ENCODE measurements at places on chromosomes 5 and 9. TPM values are rescaled to one million over a fixed set of nuclear protein-coding genes. Genes with fewer than 3 reads are reported as not detected.

PFDN1 gene
- total RNA-seq, result 67.5 TPM

GRCh38 chr5:132823481-132824050 lies 6.9 kb downstream of the SHROOM1 start:
- no peak overlapping the region for H3K27ac ChIP-seq
- H3K4me3 ChIP-seq, result no peak overlapping the region
- peaks cover 13% of the 10 kb centered on the region for H3K36me3 ChIP-seq

DNAI1 gene
- total RNA-seq, result not detected

RNF183 gene
- total RNA-seq, result 1.5 TPM

GRCh38 chr9:89179895-89180734 lies 1.5 kb upstream of the SHC3 start:
- H3K27ac ChIP-seq, result peak overlapping the region; percentile 97
- peak overlapping the region; percentile 80 for H3K4me3 ChIP-seq
- DNase-seq, result peak; percentile 83
- peaks cover 20% of the 10 kb centered on the region for H3K36me3 ChIP-seq
- H3K27me3 ChIP-seq, result peaks cover 11% of the 10 kb centered on the region
- peaks cover 37% of the 10 kb centered on the region for H3K4me1 ChIP-seq

GRCh38 chr5:143290125-143290524 lies 113.4 kb downstream of the NR3C1 start:
- no peaks in the 10 kb centered on the region for H3K4me1 ChIP-seq
- DNase-seq, result no peak
- H3K36me3 ChIP-seq, result peaks cover 23% of the 10 kb centered on the region
- no peaks in the 10 kb centered on the region for H3K27me3 ChIP-seq

ENG gene
- total RNA-seq, result 0.32 TPM

DNA sequence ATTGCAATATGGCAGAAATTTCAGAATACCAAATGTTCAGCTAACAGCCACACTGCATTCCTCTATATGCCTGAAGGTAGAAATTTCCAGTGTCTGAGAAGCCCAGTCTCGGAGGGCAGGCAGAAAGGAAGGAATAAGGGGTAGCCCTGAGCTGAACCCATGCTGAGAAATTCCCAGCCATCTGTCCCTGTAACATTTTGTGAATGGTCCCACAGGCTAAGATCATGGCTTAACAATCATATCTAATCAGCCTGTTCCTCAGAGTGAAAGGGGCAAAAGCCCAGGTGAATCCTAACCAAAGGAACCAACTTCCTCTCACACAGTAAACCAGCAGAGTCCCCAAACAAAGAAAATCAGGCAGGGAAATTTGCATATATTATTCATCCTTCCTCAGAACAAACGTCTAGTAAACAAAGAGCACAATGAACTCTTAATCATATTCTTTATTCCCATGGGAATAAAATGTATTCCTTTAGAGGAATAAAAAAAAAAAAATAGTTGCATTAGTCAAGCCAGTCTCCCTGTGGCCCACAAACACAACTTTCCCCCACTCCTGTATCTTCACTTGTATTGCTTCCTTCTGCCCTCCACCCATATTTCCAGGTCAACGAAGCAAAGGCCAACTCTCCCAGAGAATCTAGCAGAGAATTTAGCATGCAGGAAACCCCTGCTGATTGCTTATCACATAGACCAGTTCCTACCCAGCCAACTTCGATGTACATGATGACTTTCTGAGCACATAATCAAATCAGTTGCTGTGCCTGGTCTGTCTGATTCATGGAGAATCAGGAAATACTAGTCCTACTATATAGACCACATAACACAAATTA lies 257.6 kb downstream of the FAM114A2 start:
- H3K4me3 ChIP-seq, result no peak overlapping the region
- H3K27me3 ChIP-seq, result peaks cover 51% of the 10 kb centered on the region
- no peak for DNase-seq
- H3K27ac ChIP-seq, result no peak overlapping the region
- no peaks in the 10 kb centered on the region for H3K4me1 ChIP-seq
- H3K36me3 ChIP-seq, result no peaks in the 10 kb centered on the region

JAKMIP2 gene
- total RNA-seq, result not detected

OLFM1 gene
- total RNA-seq, result 7.9 TPM

DNA sequence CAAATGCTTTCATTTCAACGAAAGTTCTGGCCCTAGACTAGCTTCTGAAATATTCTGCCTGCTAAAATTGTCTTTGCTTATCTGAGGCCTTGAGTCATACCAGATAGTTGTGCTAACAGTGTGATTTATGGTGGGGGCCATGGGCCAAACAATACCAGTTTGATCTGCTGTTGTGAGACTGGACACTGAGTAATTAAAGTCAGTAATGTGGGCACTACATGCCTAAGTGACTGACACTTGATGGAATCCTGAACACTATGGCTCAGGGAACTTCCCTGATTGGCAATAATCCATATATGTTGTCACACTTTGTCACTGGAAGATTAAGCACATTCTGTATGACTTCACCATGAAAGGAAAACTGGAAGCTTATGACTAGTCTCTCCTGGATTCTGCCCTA lies 127.6 kb upstream of the CYLC2 start:
- H3K36me3 ChIP-seq, result no peaks in the 10 kb centered on the region
- peak overlapping the region; percentile 38 for H3K27ac ChIP-seq
- DNase-seq, result peak; percentile 13

DNA sequence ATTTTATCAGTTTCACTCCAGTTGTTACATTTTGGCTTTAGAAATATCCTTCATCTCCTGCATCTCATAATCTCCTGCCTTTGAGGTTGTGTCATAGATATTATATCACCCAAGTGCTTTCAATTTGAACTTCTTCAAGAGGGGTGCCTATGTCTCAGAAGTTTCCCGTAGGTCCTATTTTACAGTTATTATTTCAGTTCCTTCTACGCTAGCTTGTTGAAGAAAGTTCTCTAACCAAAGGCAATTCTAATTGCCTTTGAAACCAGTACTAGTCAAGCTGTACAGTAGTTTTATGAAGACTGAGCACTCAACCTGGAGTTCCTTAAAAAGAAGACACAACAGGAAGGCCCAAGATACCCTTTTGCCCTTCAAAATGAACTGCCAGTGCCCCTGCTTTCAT lies 116.4 kb downstream of the ZCCHC7 start:
- H3K4me3 ChIP-seq, result no peak overlapping the region
- H3K27ac ChIP-seq, result no peak overlapping the region
- DNase-seq, result no peak

- H3K27me3 ChIP-seq, result no peaks in the 10 kb centered on the region
- H3K4me3 ChIP-seq, result no peak overlapping the region
- no peaks in the 10 kb centered on the region for H3K4me1 ChIP-seq
- no peaks in the 10 kb centered on the region for H3K36me3 ChIP-seq
- no peak overlapping the region for H3K27ac ChIP-seq
- DNase-seq, result peak; percentile 5
Observed at GRCh38 chr9:77575785-77576184, 72.3 kb downstream of the GNA14 start.

DNA sequence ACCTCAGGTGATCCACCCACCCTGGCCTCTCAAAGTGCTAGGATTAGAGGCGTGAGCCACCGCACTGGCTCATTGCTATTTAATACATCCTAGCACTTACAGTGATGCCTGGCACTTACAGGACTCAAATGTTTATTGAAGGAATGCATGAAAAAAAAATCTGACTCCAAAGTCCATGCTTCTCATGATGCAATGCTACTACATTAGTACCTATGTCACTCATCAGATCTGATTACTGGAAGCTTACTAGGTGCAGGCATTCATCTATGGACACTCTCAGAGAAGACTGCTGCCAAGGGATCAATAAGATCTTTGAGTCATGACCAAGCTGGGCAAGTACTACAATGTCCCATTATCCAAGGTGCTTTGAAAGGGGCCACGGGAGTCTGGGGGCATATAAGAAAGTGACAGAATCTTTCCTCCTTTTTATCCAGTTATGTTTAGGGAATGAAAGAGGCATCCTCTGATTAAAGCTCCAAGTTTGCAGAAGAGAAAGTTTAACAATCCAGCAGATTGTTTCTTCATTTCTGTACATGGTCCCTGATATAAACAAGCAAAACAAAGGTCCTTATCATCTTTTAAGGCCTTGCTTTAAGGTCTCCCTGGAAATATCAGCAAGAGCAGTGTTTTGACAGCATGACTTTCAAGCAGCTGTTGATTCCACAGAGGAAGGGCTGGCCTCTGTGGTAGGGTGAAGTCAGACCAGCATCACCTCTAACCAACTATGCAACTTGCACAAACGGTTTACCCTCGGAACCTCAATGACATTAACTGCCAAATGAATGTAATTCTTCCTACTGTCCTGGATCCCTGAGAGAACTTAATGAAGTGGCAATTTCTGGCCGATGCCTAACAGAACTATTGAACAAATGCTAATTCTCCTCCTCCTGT lies 35.9 kb downstream of the ARPC5L start:
- peaks cover 6% of the 10 kb centered on the region for H3K4me1 ChIP-seq
- H3K27ac ChIP-seq, result no peak overlapping the region
- DNase-seq, result peak; percentile 2
- H3K4me3 ChIP-seq, result no peak overlapping the region

ALDH1A1 gene
- 17.7 TPM for total RNA-seq

BAAT gene
- total RNA-seq, result 18.6 TPM

DNA sequence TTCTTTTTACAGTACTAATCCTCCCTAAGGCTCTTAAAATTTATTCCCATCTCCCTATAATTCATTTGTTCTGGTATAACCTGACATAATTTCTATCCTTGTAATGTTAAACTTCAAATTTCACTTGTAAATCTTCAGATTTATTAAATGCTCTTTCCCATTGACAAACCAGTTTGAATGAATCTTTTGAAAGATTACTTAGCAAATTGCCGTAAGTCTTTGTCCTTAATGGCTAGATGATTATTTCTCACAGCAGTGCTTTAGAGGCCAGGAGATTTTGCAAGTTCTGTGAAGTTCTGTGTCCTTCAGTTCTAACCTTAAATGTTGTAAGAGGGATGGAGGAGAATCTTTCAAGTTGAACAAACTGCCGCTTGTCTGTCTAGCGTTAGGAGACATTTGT lies 4.2 kb downstream of the SLC44A1 start:
- H3K4me1 ChIP-seq, result peaks cover 15% of the 10 kb centered on the region
- H3K4me3 ChIP-seq, result no peak overlapping the region
- no peaks in the 10 kb centered on the region for H3K27me3 ChIP-seq
- H3K36me3 ChIP-seq, result peaks cover 24% of the 10 kb centered on the region
- H3K27ac ChIP-seq, result no peak overlapping the region

DNA sequence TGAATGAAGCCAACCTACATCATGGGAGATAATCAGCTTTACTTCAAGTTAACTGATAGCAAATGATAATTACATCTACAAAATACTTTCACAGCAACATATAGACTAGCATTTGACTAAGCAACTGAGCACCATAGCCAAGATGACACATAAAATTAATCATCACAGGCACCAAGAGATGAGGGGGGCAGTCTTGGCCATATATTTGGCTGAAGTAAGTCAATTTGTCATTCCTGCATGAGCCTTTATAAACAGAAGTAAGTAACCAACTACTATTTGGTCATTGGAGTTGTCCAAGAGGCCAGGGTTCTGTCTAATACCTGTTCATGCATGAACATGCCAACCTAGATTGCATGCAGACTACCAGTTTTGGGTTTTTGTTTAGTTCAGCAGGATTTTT lies 53.6 kb downstream of the PDCD1LG2 start:
- H3K27me3 ChIP-seq, result peaks cover 28% of the 10 kb centered on the region
- no peak overlapping the region for H3K27ac ChIP-seq
- H3K4me1 ChIP-seq, result no peaks in the 10 kb centered on the region
- no peak overlapping the region for H3K4me3 ChIP-seq

PRDM12 gene
- total RNA-seq, result not detected

- H3K4me3 ChIP-seq, result no peak overlapping the region
- H3K4me1 ChIP-seq, result no peaks in the 10 kb centered on the region
- H3K36me3 ChIP-seq, result no peaks in the 10 kb centered on the region
- DNase-seq, result no peak
- H3K27ac ChIP-seq, result no peak overlapping the region
Observed at GRCh38 chr5:38473008-38473407, 83.4 kb downstream of the LIFR start.

PTCD2 gene
- total RNA-seq, result 16.2 TPM

SPINK1 gene
- 444 TPM for total RNA-seq

DNA sequence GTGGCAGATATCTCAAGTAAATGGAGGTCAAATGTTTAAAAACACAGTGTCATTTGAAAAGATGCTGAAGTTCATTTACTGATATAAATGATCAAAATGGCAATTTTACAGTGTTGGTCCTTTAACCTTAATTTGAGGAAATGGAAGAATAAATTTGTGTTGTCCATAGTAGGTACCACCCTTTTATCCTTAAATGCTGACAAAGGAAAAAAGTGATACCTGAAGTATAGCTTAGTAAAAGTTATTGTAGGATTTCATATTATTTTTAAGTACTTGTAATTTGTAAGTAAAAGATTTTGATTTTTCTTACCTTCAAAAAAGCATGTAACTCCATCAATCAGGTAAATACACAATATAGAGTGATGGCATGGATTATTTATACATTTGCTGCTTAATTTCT lies 166.6 kb upstream of the DAP start:
- no peaks in the 10 kb centered on the region for H3K4me1 ChIP-seq
- H3K4me3 ChIP-seq, result no peak overlapping the region
- no peak overlapping the region for H3K27ac ChIP-seq
- H3K27me3 ChIP-seq, result peaks cover 50% of the 10 kb centered on the region
- DNase-seq, result no peak

CCL27 gene
- not detected for total RNA-seq

- DNase-seq, result peak; percentile 71
- H3K4me1 ChIP-seq, result no peaks in the 10 kb centered on the region
- no peaks in the 10 kb centered on the region for H3K36me3 ChIP-seq
- H3K27me3 ChIP-seq, result peaks cover 38% of the 10 kb centered on the region
- H3K4me3 ChIP-seq, result no peak overlapping the region
Observed at GRCh38 chr5:31809050-31809870, 170.3 kb downstream of the PDZD2 start.

PPIC gene
- total RNA-seq, result 43.9 TPM

GRCh38 chr9:99140685-99141314 lies 35.9 kb downstream of the TGFBR1 start:
- DNase-seq, result peak; percentile 19
- no peak overlapping the region for H3K27ac ChIP-seq
- H3K36me3 ChIP-seq, result no peaks in the 10 kb centered on the region
- no peaks in the 10 kb centered on the region for H3K27me3 ChIP-seq
- peaks cover 9% of the 10 kb centered on the region for H3K4me1 ChIP-seq

DNA sequence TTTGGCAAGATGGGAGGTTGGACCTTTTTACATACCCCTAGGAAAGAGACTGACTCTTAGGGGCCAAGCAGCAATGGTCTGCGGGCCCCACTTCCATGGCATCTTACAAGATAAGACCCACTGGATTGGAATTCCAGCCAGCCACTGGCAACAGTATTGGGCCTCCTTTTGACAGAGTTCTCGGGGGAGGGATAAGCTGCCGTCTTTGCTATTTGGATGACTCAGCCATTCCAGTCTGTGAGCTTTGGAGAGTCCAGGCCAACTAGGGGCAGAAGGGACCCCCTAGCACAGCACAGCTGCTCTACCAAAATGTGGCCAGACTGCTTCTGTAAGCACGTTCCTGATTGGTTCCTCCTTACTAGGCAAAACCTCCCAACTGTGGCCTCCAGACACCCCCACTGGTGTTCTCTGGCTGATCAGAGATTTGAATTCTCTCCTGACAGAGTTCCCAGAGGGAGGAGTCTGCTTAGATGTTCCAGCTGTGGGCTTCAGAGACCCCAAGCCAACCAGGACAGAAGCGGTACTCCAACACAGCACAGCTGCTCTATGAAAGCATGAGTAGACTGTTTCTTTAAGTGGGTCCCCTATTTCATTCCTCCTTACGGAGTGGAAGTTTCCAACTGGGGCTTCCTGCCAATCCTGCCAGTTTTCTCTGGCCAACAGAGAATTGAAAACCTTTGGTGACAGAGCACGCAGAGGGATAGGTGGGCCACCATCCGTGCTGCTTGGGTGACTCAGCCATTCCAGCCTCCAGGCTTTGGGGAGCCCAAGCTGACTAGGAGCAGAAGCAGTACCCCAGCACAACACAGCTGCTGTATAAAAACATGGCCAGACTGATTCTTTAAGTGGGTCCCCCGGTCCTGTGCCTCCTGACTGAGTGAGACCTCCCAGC lies 672.1 kb upstream of the RIOK2 start:
- no peaks in the 10 kb centered on the region for H3K36me3 ChIP-seq
- H3K27me3 ChIP-seq, result peaks cover 16% of the 10 kb centered on the region
- no peak for DNase-seq
- no peak overlapping the region for H3K27ac ChIP-seq
- no peak overlapping the region for H3K4me3 ChIP-seq
